Cardiac atrium fibroblast (primary cell): ENCODE measurements at places on chromosomes 1 and 21. TPM values are rescaled to one million over a fixed set of nuclear protein-coding genes. Genes with fewer than 3 reads are reported as not detected.

Gene NBPF20
- total RNA-seq: 0.97 and 2.0 TPM in 2 replicates

Gene OR1C1
- total RNA-seq: not detected in 2 replicates

Gene MFSD2A
- 2.2 and 5.0 TPM in 2 replicates for total RNA-seq

Gene RGS8
- not detected in 2 replicates for total RNA-seq

Gene PIGV
- 8.7 and 16.2 TPM in 2 replicates for total RNA-seq

Gene SLC30A2
- not detected in 2 replicates for total RNA-seq

Gene PTGFRN
- 156 and 189 TPM in 2 replicates for total RNA-seq

Gene RERE
- 17.5 and 28.7 TPM in 2 replicates for total RNA-seq

Gene ZNF697
- total RNA-seq: 4.7 and 7.5 TPM in 2 replicates
